ENCODE measurements at places on chromosomes 1 and 21. TPM values are rescaled to one million over a fixed set of nuclear protein-coding genes. Genes with fewer than 3 reads are reported as not detected.

ATP1A1 gene
- 123 TPM for total RNA-seq

PRCC gene
- 9.2 TPM for total RNA-seq

SERTAD4 gene
- 0.26 TPM for total RNA-seq

ARHGEF10L gene
- total RNA-seq: 6.3 TPM

VTCN1 gene
- total RNA-seq: 0.90 TPM

MYOG gene
- total RNA-seq: not detected

MKNK1 gene
- total RNA-seq: 16.8 TPM

RRP1 gene
- total RNA-seq: 34.5 TPM

DNA sequence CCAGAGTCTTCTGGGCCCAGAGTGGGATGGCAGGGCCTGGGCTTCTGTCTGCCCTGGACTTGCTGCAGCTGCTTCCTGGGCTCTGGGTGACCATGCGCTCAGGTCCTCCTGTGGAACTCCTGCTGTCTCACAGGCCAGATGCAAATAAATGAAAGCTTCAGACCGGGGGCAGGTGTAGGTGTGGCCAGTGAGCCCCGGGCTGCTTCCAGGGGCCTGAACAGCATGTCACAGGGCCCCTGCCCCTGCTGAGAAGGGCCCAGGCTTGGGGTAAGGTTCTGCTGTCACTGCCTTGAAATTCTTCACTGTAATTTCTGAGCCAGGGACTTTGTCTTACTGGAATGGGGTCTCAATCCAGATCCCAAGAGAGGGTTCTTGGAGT lies 2.5 kb upstream of the PKNOX1 start:
- no peak for DNase-seq

DNA sequence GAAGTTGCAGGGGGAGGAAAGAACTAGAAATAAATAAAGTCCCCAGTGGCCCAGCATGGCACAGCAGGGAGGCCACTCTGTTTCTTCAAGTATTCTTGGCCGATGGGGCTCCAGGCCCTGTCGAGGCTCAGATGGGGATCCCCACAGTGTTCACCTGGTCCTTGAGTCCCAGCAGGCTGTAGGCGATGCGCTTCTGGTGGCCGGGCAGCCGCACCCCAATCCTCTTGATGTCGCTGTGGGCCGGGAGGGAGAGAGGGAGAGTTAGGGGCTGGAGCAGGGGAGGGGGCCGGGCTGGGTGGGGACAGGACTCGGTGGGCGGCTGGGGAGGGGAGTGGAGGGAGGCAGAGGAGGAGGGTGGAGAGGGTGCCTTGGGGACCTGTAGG lies 30.8 kb downstream of the EPHA2 start:
- DNase-seq: no peak

- peak; percentile 13 for DNase-seq
Measured at GRCh38 chr1:81833722-81834121, 33.0 kb downstream of the ADGRL2 start.

DNA sequence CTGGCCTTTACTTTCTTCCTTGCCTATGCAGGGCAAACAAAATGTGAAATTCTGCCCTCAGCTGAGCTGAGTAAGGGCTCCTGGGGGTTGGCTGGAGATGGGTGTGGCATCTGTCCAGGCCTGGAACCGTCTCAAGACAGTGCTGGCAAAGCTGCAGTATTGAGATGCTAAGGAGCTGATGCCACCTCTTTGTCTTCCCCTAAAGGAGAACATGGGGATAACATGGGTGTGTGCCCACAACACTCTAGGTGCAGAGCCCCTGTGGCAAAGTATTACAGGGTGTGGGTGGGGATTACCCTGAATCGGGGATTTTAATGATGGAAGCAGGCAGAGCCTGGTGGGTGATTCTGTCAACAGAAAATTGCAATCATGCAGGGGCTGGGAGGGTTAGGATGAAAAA lies 2.5 kb upstream of the ST3GAL3 start:
- DNase-seq: no peak

GRCh38 chr1:196209265-196209664 lies 399.0 kb downstream of the KCNT2 start:
- DNase-seq: no peak

DNA sequence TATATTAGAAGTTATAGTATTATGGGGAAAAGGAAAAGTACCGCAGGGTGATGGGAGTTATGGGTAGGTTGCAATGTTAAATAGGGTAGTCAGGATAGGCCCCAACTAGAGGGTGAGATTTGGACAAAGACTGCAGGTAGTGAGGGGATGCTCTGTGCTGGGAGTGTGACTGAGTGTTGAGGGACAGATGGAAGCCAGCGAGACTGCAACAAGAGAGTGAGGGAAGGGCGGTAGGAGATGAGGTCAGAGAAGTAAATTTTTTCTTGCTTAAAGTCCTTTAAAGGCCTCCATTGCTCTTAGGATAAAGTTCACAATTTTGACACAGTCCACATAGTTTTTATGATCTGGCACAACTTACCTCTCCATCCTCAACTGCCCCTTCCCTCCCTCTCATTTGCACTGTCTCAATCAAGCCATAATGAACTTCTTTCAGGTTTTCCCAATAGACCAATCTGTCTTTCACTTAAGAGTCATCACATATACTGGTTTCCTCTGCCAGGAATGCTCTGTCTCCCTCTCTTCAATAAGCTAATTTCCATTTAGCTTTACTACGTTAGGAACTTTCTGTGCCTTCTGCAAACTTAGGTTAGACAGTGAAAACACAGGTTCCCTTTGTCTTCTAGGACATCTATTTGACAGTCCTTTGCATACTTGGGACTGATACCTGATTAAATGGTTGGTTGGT lies 237.7 kb upstream of the CACYBP start:
- DNase-seq: no peak

DNA sequence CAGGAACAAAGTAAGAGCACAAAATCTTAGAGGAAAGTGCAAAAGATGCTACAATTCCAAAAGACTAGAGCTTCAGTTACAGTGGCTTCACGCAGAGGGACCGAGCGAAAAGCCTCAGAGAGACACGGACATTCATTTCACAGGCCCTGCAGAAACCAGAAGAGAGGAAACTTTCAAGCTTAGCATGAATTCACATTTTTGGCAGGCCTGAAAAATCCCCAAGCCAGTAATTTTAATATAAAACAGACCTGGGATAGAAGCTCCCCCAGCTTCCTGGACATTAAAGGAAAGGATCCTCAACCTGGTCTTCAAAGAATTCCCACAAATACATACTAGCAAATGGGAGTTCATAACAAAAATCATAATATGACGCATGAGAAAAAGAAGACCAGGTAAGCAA lies 66.2 kb downstream of the HSF2BP start:
- DNase-seq: no peak

DNA sequence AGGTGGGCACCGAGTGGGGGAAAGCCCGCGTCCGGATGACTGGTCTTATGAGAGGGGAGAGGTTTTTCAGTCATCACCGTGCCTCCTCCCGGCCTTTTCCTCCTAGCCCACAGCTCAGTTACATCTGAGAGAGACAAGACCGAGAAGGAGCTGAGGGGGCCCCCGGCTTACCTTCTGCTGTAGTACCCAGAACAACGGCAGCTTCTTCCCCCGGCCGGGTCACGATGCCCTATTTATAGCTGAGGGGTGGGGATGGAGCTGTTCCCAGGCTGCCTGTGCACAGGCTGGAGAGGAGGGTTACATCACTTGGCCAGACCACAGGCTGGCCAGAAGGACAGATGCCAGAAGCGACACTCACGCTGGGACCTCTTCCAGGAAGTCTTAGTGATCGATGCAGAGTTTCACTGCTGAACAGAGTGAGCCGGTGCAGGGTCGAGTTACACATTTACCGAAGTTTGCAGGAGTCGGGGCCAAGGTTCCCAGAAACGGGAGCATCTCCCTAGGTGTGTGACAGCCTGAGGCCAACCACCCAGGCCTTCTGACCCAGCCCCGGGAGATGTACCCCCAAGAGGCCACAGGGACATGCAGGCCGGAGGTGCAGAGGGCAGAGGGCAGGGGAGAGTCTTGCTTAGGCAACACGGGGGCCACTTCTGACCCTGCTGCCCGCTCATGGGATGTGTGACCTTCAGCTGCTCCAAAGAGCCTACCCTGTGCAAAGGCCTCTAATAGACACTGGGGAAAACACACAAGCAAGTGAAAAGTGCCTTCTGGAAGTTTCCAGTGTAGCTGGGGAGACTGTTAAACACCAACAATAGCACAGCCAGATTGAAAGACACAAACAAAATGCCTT lies at the start of gene AGT:
TSS of gene AGT (minus strand) at position 208 of the 850 bp plus-strand sequence. CDS start 3,299 bp downstream, outside the sequence.
- DNase-seq: no peak

DNA sequence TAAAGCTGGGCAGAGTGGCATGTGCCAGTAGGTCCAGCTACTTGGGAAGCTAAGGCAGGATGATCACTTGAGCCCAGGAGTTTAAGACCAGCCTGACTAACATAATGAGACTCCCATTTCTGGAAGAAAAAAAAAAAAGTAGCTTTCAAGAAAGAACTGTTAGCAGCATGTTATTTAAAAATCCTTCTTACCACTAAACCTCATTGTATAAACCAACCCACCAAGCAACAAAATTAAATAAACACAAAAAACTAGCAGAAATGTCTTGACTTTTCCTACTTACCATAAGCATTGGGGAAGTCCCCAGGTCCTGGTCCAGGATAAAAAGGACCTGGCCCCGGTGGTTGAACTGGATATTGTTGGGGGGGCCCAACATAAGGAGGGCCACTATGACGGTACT lies 192.9 kb upstream of the HP1BP3 start:
- DNase-seq: no peak

DNA sequence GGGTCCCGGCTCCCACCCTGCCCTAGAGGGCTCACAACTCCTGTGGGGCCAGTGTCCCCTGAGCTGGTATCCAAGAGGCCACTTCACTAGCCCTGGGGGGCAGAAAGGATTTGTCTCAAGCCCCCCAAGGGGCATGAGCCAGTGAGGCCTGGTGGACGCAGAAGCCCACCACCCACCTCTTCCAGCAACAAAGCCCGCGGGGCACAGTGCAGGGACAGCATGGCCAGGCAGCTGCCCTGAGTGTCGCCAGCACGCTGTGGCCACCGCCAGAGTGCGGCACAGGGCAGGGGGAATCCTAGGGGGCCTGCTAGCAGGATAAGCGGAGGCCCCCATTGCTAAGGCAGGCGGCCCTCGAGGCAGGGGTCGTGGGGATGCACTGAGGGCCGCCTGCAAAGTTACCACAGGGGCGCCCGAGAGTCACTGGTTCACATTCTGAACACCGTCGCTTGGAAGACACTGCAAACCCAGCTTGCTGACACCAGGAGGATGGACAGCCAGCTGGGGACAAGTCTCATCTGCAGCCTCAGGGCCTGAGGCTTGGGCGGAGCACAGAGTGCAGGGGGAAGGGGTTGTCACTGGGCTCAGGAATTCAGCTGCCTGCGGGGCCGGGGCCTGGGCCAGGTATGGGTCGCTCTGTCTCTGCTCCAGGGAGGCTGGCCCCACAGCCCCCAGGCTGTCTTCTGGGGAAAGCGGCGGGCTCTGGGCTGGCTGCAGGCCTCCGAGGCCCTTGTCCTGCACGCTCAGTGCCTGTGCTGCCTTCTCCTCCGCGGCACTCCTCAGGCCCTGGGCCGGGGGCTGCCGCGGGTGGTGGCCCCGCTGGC lies 26.8 kb downstream of the SLC19A1 start:
- no peak for DNase-seq

DNA sequence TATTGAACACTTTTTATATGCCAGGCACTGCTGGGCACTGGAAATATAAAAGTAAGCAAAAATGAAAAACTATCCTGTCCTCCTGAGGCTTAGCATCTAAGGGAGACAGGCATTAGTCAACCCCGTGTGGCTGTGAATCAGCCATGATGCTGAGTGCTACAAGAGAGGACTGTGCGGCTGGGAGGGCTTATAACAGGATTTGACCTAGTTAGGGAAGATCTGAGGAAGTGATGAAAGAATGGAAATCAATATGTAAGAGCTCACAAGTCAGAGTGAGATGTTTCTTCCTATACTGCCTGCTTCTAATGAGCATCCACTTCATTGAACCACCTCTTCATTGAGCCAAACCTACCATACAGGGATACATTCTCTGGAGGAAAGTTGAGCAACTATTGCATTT lies 15.1 kb downstream of the TRIM45 start:
- DNase-seq: no peak

GRCh38 chr1:74505928-74506710 lies 6.3 kb downstream of the LRRC53 start:
- DNase-seq: no peak

GRCh38 chr1:151574575-151575529 lies 34.7 kb downstream of the TUFT1 start:
- peak; percentile 90 for DNase-seq

GRCh38 chr1:36067871-36068270 lies 16.0 kb upstream of the TEKT2 start:
- no peak for DNase-seq

DNA sequence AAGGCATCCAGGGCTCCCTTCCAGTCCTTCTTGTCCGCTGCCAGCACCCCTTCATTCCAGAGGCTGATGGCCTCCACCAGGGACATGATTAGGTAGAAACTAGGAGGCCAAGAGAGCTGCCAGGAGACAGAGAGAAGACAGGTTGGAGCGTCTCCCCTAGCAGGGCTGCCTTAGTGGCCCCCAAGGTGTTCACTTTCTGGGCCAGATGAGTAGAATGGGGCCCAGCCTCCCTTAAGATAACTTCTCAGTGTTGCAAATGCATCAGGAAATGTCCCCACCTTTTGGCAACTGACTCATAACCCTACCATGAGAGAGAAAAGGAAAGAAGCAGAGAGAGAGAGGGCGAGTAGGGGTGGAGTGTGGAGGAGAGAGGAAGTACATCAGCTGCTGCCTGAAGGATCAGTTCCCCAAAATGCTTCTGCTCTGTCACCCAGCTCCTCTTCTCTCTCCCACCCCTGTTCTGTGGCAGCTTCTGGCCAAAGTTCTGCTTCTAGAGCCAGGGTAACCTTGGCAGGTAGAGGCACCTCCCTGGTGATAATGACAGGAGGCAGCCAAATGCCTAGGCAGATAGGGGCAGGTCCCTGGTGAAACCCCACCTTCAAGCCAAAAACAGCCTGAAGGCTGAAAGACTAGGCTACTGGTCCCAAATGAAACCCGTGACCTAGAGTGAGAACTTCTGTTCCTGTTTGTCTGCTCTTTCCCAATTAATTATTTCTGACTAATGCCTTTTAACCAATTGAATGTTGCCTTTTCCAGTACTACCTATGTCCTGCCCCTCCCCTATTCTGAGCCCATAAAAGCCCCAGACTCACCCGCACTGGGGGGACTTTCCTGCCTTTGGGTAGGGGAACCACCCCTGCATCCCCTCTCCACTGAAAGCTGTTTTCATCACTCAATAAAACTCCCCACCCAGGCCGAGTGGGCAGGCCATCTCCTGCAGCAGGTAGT lies at the start of gene NCF2:
TSS of gene NCF2 (minus strand) at position 216 of the 948 bp plus-strand sequence. CDS start at position 86, 130 bp downstream.
- DNase-seq: peak; percentile 82

DNA sequence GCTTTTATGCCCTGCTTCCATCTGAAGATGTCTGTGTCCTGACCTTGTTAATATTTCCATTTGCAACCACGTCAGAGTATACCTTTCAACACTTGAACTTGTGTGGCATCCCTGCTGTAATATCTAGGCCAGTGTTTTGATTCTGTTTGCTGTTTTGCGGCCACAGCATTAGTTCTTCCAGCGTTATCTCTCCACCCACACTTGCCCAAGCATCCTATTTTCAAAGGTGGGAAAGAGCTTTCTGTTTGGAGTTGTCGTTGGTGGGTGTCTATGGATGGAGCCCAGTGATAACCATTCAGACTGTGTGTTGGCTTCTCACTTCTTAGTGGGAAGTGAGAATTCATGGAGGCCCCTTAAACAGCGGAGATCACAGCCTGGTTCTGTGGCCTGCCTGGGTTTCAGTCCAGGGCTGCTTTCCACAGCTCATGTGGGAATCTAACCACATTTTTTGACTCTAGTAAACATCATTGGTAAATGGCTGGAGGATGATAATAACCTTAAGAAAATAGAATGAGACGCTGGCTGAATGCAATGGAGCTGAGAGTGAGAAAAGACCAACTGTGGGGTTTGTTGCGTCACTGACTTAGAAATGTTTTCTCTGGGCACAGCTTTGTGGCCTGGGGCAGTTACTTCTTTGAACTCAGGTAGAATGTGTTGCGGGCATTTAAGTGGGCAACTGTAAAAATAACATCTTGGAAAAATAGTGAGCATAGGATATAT lies 7.6 kb downstream of the TENT5C start:
- no peak for DNase-seq
